ENCODE measurements at places on chromosomes 3 and 15.

GRCh38 chr3:108036984-108037741 lies 53.7 kb downstream of the CD47 start:
- no peak for DNase-seq

- DNase-seq = no peak
These were observed 432 bp upstream of the RAD54L2 start for GRCh38 chr3:51538115-51538458.

DNA sequence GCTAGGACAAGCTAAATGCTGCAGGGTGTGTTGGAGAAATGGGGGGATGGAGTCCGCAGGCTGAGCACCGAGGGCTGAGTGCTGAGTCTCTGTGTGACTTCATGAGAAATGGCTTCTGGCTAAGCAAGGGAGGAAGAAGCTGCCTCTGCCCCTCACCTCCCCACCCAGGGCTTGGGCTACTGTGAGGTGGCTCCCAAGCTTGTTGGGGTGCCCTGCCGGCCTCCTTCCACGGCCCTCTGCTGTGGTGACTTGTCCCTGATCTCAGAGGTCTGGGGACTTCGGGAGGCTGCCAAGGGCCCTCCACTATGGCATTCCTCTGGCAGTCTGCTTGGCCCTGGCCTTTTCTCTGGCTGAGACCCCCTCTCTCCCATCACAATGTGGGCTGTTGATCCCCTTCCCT lies 30.1 kb upstream of the RAD18 start:
- no peak for DNase-seq

DNA sequence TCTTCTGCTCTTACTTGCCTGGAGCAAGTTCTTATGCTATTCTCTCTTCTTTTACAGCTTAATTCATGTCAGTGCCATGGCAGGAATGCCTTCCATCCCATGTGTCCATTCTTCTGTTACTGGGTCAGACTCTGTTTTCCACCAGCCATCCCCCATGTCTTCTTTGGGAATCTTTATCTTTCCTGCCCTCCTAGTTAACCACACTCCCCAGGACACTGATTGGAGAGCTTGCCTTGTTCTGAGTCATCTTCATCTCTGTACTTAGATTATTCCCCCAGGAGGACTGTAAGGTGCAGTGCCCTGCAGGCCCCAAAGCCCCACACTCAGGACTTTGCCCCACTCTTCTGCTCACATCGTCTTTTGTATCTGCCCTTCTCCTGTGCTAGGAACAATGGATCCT lies 3.6 kb downstream of the ABHD17C start:
- DNase-seq = no peak

- no peak for DNase-seq
These were observed 2.0 kb upstream of the IL16 start for GRCh38 chr15:81194723-81195122.

DNA sequence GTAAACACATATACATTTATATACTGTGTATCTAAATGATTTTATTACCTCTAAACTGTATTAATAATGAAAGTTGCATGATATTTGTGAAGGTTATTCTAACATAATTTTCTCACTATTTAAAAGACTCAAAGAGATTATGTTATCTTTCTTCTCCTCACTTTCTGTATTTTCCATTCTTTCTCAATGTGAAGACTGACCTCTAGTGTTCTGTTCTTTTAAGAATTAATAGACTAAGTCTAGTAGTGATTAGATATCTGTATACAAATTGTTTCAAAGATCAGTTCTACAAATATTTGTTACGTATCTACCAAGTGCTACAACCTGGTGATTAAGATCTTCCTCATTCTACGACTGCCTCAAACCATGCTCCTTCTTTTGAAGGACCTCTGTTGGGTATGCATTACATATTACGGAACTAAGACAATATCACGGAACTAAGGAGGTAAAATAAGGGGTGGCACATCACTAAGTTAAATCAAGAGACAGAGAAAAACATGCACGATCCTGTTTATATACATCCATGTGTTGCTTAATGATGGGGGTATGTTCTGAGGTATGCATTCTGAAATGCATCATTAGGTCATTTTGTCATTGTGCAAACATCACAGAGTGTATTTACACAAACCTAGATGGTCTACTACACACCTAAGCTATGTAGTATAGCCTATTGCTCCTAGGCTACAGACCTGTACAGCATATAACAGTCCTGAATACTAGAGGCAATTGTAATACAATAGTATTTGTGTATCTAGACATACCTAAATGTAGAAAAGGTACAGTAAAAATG lies 161.5 kb upstream of the KBTBD8 start:
- DNase-seq = no peak

All from nucleus accumbens (tissue), 56 donors.